Left renal cortex interstitium (tissue), 4 donors: ENCODE measurements at places on chromosomes 5 and 9.

GRCh38 chr5:143019157-143019556 lies 249.0 kb downstream of the ARHGAP26 start:
- no peak for DNase-seq

DNA sequence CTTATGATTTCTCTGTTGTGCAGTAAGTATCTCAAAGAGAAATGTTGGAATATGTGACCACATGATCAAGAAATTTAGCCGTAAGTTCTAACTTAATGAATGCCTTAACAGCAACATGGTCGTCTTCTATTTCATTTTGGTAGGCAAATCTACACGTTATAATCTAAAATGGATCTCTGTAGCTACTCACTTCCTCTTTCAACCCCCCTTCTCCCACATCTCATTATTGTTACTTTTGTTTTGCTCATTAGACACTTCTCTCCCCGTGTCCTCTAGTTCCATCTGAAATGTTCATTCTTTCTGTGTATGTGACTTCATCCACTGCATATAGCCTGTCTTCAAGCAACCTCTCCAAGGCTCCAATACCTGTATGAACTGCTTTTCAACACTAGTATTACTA lies 27.1 kb upstream of the LPAR1 start:
- no peak for DNase-seq

- DNase-seq = no peak
Measured at GRCh38 chr9:32360983-32361673, 23.3 kb upstream of the ACO1 start.

- no peak for DNase-seq
Measured at GRCh38 chr5:153881687-153882086, 157.0 kb downstream of the FAM114A2 start.
